ENCODE measurements at places on chromosomes 2 and 18.

DNA sequence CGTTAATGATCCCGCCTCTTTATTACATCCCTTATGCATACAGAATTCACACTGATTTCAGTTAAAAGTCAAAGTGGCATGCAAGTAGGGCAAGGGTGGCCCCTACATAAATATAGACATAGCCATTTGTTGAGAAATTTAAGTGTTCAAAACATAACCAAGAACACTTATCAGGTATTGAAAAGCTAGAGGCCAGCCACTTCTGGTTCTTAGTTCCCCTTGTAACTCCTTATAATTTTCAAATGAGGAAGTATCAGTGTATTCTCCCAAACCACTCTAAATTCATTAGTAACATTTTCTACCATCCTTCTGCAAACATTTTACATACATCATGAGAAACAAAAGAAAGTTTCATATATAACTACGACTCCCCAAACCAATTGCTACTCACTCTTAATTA is 5.8 kb upstream of the ARL5A start:
- no peak for DNase-seq

DNA sequence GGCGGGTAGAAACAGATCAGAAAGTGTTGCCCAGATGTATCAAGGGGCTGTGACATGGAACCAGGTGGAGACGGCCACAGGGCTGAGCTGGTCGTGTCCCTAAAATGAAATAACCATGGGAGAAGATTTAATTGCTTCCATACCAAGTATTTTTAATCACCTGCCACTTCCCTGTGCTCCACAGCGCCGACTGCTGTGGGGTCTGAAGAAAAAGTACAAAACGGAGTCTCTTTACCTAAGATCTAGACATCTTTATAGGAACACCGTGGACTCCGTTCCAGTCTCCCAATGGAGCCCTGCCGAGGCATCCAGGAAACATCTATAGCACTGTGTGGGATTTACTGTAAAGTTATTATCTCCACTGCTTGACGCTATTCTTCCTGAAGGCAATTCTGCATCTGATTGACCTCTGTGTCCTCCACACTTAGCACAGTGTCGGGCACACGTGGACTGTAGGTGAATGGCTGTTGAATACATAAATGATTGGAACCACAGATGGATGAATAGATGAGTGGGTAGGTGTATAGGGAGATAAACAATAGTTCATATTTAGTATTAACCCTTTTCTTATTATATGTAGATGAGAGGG is 21.6 kb upstream of the GYPC start:
- no peak for DNase-seq

- DNase-seq, result no peak
Measured at GRCh38 chr2:9807056-9807455, 36.2 kb upstream of the TAF1B start.

DNA sequence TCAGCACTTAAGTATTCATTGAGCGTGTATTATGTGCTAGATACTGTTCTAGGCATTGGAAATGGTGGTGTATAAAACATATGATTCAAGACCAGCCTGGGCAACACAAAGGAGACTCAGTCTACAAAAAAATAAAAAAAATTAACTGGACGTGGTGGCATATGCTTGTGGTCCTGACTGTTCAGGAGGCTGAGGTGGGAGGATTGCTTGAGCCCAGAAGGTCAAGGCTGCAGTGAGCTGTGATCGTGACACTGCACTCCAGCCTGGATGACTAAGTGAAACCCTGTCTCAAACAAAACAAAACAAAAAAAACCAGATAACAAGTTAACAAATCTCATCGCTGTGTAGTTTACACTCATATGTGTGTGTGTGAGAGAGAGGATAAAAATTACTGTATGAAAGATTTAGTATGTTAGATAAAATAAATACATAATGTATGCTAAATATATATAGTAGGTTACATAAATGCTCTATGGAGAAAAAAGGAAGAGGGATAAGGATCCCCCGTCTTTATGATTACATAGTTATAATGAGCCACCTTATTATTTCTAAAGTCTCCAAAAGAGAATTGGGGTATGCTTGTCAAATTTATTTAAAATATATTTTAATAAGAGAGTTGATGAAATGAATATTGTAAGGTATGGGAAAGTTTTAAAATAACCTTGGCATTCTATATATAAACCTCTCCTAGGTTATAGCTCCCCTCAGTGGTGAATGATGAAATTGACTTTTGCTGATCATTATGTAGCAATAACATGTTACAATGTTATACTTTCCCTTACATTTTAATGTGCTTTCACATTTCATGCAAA is 69.2 kb downstream of the EHBP1 start:
- peak; percentile 50 for DNase-seq

- no peak for DNase-seq
Measured at GRCh38 chr18:29157905-29158304, 981.0 kb upstream of the CDH2 start.

- no peak for DNase-seq
Measured at GRCh38 chr2:171307560-171307959, 126.2 kb downstream of the METTL8 start.

GRCh38 chr2:231378026-231378722 is 17.3 kb upstream of the B3GNT7 start:
- DNase-seq, result no peak

DNA sequence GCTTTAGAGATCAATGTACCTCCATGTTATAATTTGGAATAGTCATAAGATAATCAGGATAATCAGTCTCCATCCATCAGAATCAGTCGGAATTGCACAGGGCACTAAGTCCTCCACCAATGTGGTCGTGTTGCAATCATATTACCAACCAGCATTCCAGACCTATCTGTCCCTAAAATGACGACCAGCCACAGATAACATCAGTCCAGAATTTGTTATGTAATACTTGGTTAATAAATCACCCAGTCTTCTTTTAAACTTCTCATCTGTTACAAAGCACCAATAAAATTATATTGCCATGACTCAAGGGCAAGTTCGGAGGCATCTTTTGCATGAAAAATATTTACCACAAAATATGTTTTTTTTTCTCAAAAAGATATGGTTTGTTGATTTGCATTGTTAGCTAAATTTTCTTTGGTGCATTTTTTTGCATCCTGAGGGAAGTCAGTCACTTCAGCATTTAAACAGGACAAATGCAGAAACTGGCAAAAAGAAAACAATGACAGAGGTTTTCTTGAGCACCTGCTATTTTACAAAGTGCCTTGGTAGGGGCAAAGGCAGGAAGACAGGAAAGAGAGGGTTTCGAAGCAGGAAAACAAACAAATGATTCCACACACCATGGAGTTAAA is 29.3 kb downstream of the PIEZO2 start:
- no peak for DNase-seq

DNA sequence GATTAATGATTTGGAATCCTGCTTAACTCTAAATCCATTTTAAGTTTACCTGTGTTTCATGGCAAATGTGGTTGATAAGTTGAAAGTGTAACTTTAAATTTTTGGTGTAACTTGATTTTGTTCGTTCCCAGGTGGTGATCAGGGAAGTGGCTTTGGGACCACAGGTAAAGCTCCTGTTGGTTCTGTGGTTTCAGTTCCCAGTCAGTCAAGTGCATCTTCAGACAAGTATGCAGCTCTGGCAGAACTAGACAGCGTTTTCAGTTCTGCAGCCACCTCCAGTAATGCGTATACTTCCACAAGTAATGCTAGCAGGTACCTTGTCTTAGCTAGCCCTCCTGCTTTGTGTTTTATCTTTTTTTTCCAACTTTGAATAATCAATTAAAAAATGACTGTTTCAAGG is 62.8 kb downstream of the AGFG1 start:
- no peak for DNase-seq

DNA sequence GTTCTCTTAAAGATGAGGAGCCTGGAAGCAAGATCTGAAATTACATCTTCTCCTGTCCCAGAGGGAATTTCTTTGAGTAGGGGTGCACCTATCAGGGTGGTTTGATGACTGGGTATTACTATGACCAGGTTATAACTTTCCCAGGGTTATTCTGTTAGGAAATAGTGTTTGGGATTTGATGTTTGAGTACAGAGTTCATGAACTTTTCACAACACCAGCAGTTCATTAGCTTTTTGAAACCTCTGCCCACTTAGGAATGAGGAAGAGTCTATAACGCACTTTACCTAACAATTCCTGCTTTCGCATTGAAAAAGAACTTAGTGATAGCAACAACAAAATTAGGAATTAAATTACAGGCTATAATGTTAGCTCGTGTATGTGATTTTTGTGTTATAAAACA is 58.6 kb downstream of the ALMS1 start:
- DNase-seq, result no peak

GRCh38 chr2:8203364-8203763 is 478.5 kb upstream of the ID2 start:
- DNase-seq, result no peak

- DNase-seq, result no peak
Measured at GRCh38 chr2:1052771-1053191, 102.1 kb downstream of the SNTG2 start.

DNA sequence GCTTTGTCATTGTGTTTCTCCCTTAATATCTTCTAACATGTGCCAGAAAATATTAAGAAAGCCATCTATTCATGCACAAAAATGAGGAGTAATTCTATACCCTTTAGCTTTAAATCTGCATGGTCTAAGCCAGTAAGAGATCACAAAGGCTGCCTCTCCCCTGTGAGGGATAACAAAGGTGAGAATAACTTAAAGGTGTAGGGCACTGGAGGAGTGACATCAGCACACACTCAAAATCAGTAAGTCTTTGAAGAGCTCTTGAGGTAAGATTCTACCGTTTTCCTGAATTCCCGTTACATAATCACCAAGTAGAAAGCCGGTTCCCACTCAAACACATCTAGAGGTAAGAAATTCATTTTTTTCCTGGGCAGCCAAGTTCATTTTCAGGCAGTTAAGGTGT is 123.9 kb upstream of the SULT1C3 start:
- no peak for DNase-seq

DNA sequence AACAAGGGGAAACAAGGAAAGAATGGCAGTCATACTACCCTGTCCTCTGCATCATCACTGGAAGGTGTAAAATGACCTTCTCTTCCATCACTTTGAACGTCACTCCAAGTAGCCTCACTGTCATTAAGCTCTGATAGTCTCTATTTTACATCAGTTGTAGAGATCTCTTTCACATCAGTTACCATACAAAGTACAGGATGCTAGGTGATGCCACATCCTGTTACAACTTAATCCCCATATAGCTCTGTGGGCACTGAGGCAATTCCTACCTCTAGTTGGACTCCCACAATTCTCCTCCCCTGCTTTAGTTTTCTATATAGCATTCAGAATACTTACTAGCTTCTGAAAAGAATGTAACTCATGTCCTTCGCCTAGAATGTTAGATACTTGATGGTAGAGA is 55.1 kb upstream of the TTC27 start:
- no peak for DNase-seq

GRCh38 chr2:176118601-176119339 is 2.2 kb downstream of the HOXD10 start:
- no peak for DNase-seq

DNA sequence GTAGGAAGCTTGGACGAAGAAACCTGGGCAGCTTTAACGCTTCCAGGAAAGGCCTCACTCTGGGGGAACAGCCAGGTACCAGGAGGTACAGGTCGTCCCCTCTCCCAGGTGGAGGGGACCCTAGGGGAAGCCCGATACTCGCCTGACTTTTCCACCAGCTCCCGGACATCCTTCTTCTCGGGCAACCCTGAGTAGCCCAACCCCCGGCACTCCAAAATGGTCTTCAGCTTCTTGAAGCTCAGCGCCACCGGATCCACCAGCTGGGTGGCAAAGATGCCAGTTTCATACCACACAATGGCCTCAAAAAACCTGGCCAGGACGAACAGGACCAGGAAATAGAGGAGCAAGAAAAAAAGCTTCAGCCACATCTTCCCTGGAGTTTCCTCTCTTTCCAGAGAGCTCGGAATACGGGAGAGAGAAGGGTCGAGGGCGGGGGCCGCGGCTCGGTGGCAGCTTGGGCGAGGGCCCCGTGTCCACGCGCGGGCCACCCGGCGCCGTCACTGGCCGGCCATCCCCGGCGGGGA is 1.1 kb downstream of the RNF103 start:
- peak; percentile 61 for DNase-seq

DNA sequence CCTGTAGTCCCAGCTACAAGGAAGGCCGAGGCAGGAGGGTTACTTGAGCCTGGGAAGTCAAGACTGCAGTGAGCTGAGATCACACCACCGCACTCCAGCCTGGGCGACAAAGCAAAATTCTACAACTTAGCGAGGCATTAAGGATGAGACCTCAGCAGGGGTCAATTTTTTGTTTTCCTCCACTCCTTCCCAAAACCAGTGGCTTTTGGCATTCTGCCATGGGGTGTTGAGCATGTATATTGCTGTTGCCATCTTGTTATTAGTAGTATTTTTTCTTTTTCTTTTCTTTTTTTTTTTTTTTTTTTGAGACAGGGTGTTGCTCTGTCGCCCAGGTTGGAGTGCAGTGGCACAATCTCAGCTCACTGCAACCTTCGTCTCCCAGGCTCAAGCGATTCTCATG is 8.9 kb upstream of the GIGYF2 start:
- no peak for DNase-seq

DNA sequence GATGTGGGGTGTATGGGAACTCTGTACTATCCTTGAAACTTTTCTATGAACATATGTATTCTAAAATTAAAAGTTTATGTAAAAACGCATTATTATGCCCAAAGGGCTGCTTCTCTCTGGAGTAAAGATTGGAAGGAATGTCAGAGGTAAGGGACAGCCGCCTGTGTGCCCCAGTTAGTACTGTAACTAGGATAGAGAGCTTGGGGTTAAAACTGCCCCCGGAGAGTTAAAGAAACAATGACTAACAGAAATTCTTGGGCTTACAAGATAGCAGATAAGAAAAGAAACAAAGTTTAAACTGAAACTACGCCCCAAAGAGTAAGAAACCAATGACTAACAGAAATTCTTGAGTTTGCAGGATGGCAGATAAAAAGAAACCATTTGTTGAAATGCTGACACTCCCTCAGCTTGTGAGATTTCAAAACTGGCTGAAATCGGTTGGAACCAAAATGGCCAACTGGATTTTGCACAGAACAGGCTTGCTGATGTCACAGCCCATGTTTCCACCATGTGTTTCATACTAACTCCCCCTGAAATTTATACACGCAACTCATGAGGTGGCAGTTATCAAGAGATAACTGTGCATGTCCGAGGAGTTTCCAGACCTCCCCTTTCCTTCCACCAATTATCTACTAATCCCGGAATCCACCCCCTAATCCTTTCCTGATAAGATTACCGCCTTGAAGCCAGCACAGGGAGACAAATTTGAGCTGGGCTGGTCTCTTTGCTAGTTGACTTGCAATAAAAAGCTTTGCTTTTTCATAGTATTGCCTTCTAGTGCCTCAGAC is 8.7 kb upstream of the TXNDC2 start:
- DNase-seq, result no peak

DNA sequence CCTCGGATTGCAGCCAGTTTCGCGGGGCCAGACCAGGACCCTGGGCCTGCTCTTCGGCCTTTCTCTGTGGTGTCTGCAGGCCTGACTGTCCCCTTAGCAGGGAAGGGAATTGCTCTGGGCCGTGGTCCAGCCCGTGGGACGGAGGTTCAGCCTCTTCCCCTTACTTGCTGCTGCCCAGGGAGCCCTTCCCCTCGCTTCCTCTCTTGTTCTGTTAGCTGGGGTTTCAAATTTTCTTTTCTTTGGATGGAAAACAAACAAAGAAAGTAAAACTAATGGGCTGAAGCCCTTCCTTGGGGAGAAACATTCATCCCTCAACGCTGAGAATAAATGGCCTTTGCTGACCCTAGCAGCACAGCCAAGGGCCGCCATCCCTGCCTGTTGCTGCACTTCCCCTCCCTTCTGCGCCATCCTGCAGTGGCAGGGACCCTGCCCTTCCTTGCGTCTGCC is 52.4 kb downstream of the ASAP2 start:
- peak; percentile 29 for DNase-seq

GRCh38 chr2:83528767-83529166 is 930.3 kb downstream of the SUCLG1 start:
- no peak for DNase-seq

Data from midbrain (tissue), 1 donor.